GF-D8 (cell line): ENCODE measurements at places on chromosomes 6 and 20.

- DNase-seq, result no peak
These were observed 52.5 kb downstream of the MRAP2 start for GRCh38 chr6:84086056-84086455.

- no peak for DNase-seq
These were observed 10.8 kb downstream of the TRIM26 start for GRCh38 chr6:30202366-30202765.

DNA sequence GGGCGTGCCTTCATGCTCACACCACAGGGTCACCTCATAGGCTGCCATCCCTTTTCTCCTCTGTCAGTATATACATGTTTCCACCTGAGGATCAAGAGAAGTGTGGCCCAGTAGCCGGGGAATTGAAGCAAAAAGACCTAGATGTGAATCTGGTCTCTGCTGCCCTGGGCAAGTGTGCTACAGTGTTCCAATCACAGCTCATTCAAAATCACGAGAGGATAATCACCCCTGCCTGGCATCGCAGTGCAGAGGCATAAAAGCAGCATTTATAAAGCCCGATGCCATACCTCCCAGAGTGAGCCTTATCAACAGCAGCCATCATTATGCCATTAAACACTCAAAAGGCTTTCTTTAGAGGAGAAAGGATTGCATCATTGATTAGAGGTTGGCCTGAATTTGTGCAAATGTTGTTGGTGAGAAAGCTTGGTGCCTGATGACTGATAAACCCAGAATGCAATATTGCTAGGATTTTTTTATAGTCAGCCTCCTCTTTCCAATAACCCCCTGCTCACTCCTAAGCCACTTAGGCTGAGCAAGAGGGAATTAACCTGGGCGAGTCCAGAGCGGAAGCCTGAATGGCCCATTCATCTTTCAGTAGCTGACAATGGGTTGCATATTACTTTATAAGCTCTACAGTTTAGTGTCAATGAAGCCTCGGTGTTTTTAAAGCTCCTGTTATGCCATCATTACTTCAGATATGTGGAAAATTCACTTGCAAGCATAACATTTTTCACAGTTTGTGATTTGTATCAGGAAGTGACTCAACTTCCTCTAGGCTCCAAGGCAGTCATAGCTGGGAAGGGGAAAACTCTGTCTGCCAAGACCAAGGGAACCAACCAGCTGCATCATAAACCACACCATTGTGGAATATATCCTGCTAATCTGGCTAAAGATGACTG, 92.5 kb upstream of the NXT1 start:
- peak; percentile 70 for DNase-seq

- DNase-seq, result no peak
These were observed 14.2 kb downstream of the E2F3 start for GRCh38 chr6:20415712-20416454.

- no peak for DNase-seq
These were observed 198.8 kb upstream of the PREP start for GRCh38 chr6:105601541-105602236.

- DNase-seq, result no peak
These were observed at the start of gene SNAP25 for GRCh38 chr20:10218536-10219451. Gene SNAP25, plus strand, starts transcription at chr20:10218830. Its CDS starts 56,662 bp downstream, at chr20:10275492.

DNA sequence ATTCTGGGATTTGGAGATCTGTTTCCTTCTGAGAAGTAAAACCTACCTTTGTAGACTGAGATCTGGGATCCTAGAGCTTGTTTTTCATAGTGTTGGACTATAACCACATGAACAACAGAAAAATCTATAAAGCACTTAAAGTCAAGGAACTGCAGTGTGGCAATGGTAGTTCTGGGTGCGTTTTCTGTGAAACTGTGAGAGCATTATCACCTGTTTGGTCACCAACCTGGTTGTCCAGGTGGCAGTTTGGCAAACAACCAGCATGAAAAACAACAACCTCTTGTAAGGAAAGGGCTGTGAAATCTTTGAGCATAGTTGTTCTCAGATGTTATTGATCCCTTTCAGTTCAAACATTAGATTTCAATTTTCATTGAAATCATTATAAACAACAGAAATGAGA, 215.8 kb upstream of the CITED2 start:
- no peak for DNase-seq
